ENCODE measurements at places on chromosomes 13 and 19. TPM values are rescaled to one million over a fixed set of nuclear protein-coding genes. Genes with fewer than 3 reads are reported as not detected.

Gene USHBP1
- 2.8 TPM for total RNA-seq

Gene SYNGR4
- not detected for total RNA-seq

DNA sequence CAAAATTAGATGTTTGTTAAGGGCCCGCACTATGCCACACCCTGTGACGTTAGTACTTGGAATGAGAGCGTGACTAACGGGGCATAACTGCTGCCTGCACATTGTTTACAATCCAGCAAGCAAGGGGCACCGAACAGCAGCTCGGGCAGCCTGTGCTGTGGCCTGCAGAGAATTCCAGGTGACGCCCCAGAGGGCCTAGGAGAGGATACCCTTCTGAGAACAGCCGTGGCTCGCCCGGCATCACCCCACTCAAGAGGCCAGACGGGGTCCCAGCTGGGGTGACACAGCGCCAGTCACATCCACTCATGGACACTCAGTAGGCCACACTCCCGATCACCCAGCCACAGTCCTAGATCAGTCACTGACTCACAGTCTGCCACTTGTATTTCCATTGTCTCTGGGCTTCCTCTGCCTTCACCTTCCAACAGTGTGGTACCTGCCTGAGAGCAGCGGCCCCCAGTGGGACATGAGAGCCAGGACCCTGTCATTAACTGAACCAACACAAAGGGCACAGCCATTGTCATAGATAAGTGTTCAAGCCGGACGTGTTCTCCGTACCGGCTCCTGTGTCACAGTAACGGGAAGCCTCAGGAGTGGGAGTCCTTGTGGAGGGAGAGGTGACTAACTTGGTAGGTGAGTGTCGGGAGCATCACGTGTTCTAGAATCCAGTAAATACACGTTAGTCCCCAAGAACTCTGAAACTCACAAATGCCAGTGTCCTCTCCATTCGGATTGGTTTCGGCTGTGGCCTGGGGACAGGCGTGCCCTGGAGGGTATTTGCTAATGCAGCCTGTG lies 7.5 kb downstream of the ZNF331 start:
- H3K36me3 ChIP-seq = no peaks in the 10 kb centered on the region
- no peak for DNase-seq
- H3K4me1 ChIP-seq = no peaks in the 10 kb centered on the region
- H3K27me3 ChIP-seq = no peaks in the 10 kb centered on the region
- no peak overlapping the region for H3K27ac ChIP-seq

DNA sequence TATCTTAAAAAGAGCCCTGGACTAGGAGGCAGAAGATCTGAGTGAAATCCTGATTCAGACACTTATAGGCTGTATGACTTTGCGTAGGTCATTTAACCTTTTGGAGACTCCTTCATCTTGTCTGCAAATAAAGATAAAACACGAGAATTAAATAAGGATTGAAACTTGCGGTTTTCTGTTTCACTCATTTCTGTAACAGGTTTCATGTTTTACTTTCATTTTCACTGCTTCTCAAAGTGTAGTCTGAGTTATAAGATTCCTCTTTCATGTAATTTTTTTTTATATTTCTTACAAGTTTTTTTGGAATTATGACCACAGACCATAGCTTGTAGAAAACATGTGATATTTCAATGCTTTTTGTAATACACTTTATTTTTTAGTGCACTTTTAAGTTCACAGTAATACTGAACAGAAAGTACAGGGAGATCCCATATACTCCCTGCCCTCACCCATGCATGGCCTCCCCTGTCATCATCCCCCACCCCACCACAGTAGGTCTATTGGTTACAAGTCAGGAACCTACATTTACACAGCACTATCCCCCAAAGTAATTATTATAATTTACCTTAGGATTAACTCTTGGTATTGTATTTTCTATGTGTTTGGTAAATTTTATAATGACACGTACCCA lies 174.6 kb downstream of the ITGBL1 start:
- H3K27ac ChIP-seq = peak overlapping the region; percentile 68
- no peaks in the 10 kb centered on the region for H3K36me3 ChIP-seq
- DNase-seq = no peak
- H3K4me1 ChIP-seq = no peaks in the 10 kb centered on the region

Measured in Peyer's patch (tissue), 4 donors.